Naive thymus-derived CD4-positive, alpha-beta T cell (primary cell): ENCODE measurements at places on chromosomes 12 and 14.

DNA sequence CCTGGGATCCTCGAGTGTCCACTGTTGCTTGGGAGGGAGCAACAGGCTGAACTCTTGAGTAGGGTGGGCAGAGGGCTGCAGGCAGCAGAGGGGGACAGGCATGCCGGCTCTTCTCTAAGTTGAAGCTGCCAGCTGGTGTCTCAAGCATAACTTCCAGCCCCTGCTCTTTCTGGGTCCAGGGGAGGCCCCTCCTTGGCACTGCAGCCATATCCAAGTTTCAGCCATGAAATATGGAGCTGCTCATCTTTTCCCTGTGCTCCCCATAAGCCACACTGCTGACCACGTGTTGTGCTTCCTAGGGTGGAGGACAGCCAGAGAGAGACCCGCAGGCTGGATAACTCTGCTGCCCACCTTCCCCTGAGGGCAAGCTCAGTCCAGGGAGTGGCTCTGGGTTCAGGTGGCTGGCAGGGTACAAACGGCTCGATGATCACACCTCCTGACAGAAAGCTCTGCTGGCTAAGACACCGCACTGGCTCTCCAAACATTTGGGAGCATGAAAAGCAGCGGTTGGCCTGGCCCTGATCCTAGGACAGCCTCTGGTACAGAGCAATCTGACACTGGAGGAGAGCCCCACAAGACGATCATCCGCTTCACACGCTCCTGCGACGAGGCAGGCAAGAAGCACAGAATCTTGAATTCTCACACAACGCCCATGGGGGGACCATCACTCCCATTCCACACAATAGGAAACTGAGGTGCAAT lies 79.6 kb downstream of the PITPNM2 start:
- DNase-seq, result no peak

GRCh38 chr14:55370883-55371455 lies 40.7 kb downstream of the ATG14 start:
- DNase-seq, result no peak

- DNase-seq, result no peak
These were observed 501.1 kb downstream of the APAF1 start for GRCh38 chr12:99146185-99146584.

GRCh38 chr12:1351926-1352325 lies 242.5 kb downstream of the FBXL14 start:
- DNase-seq, result no peak

- no peak for DNase-seq
These were observed 18.6 kb downstream of the RASSF8 start for GRCh38 chr12:25977047-25977446.

GRCh38 chr14:37253905-37254304 lies 56.2 kb downstream of the MIPOL1 start:
- DNase-seq, result no peak

GRCh38 chr14:51627313-51627712 lies 24.4 kb upstream of the FRMD6 start:
- no peak for DNase-seq

DNA sequence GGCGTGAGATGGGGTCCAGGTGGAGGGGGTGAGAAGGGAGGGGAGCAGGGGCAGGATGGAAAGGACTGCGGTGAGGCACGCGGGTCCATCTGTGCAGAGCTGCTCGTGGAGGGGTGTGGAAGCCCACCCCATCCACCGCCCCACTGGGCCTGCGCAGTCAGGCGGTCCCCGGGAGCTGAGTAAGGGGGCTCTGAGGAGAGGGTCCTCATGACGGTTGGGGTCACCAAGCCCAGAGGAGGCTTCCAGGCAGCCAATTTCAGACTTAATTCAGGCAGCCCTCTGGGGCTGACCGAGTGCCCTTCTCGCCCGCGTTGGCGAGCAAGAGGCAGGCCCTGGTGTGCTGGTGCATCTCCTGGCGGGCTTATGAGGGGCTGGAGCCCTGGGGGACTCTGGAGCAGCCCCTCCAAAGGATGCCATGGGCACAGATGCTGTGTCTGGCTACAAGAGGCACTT lies 115.5 kb downstream of the KIF26A start:
- no peak for DNase-seq

DNA sequence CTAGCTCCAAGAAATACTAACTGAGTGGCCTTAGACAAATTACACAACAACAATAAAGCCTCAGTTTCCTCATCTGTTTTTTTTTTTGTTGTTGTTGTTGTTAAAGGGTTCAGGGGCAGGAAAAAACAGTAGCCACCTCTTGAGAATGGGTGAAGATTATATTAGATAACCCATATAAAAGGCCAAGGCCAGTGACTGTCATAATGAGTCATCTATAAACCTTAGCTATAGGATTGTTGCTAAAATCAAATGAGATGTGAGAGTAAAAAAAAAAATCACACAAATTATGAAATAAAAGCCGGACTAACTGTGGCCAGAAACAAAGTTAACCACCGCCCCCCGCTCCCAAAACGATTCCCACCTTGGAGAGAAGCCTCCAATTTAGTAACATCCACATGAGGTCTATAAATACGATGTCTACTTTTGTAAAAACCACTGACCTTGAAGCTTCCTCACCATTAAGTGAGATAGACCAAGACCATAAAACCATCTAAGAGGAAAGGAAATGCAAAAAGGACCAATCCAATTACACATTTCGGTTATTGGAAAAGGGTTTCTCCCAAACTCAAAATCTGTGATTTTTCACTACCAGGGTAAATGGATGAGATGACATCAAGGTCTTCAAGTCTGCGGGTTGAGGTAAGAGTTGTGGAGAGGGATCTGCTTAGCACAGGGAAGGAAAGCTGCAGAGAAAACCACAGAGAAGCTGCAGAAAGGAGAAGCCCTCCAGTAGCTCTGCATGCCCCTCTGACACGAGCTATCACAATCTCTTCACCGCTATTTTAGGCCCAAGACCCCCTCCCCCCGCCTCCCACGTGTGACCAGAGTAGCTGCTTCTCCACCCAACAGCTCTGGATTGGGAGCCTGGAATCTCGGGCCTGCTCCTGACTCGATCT lies 1.0 kb downstream of the NAA25 start:
- DNase-seq, result no peak

GRCh38 chr12:124191024-124191359 lies 103.9 kb upstream of the RFLNA start:
- no peak for DNase-seq

DNA sequence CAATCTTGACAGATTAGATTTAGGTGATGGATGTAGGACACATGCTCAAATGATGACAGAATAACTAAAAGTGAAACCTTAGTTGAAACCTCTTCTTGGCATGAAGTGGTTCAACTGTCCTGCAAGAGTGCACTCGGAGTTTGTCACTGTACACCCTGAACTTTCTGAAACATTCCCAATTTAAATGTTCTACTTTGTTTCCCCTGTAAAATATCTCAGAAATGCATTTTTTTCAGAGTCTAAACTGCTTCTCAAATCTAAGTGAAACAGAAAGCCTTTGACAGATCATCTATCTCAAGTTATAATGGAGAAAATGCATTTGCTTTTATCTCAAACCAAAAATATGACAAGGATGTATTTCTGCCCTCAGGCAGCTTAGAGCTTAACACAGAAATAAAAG lies 66.0 kb downstream of the BHLHE41 start:
- DNase-seq, result no peak

DNA sequence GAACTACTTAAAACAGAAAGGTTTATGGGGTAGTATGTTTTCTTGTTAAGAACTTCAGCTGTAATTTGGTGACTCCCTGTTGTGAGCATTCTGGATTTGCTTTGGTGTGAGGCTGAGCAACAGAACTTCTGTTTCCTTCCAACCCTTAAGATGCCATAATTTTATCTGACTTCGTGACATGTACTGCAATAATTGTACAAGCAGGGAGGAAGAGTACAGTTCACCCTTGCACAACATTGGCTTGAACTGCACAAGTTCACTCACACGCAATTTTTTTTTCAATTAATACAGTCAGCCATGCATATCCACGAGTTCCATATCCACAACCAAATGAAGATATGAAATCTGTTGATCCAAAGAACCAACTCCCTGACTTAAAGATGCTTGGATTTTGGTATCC lies 42.9 kb upstream of the ANKS1B start:
- no peak for DNase-seq

- DNase-seq, result peak; percentile 21
These were observed 144.5 kb upstream of the SLC38A2 start for GRCh38 chr12:46516933-46517578.

DNA sequence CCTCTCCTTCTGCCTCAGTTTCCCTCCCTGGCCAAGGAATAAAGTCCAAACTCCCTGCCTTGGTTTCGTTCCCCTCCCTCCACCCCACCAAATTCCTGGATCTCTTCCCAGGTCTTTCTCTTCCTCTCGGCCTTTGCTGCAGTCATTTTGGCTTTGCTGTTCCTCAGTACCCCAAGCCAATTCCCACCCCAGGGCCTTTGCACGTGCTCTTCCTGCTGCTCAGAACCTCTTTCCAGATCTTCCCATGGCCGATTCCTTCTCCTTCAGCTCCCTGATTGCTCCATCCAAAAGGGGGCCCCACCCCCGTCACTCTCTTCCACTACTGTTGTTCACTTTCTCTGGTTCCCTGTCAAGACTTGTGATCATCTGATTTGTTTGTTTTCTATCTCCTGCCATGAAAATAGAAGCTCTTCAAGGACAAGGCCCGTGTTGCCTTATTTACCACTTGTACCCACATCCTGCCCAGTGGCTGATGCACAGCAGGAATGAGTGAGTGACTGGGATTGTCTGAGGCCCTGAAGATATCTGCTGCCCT lies 3.1 kb downstream of the HNF1A start:
- DNase-seq, result no peak
